NCI-H510A treated with DMSO at 0.1 percent for 48 hours (cell line): ENCODE measurements at places on chromosomes 6 and 20.

GRCh38 chr6:146613947-146614346 lies 15.2 kb downstream of the ADGB start:
- DNase-seq = no peak

DNA sequence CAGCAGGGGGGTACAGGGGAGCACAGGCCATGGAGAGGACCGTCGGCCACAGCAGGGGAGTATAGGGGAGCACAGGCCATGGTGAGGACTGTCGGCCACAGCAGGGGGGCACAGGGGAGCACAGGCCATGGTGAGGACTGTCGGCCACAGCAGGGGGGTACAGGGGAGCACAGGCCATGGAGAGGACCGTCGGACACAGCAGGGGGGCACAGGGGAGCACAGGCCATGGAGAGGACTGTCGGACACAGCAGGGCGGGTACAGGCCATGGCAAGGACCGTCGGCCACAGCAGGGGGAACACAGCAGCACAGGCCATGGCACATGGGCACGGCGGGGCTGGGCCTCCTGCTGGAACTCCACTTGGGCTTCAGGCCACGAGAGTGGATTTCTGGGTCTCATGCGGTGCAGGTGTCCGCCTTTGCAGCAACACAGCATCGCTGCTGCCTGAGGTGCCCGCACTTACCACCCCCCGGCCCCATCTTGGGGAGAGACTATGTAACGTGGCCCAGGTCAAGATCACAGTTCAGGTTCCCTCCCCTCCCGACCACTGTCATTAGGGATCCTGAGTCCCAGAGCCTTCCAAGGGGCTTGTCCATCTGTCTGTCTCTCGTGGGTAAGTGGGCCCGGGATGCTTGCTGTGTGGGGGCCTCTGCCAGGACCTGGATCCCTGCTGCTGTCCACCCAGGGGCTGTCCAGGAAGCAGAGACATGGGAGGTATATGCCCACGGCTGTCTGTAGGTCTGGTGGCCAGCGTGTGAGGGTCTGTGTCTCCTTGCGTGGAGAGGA lies 2.5 kb downstream of the NPBWR2 start:
- no peak for DNase-seq

GRCh38 chr6:142685852-142686506 lies 259.0 kb downstream of the HIVEP2 start:
- no peak for DNase-seq

GRCh38 chr6:30130887-30131862 lies 4.8 kb upstream of the TRIM40 start:
- peak; percentile 58 for DNase-seq

DNA sequence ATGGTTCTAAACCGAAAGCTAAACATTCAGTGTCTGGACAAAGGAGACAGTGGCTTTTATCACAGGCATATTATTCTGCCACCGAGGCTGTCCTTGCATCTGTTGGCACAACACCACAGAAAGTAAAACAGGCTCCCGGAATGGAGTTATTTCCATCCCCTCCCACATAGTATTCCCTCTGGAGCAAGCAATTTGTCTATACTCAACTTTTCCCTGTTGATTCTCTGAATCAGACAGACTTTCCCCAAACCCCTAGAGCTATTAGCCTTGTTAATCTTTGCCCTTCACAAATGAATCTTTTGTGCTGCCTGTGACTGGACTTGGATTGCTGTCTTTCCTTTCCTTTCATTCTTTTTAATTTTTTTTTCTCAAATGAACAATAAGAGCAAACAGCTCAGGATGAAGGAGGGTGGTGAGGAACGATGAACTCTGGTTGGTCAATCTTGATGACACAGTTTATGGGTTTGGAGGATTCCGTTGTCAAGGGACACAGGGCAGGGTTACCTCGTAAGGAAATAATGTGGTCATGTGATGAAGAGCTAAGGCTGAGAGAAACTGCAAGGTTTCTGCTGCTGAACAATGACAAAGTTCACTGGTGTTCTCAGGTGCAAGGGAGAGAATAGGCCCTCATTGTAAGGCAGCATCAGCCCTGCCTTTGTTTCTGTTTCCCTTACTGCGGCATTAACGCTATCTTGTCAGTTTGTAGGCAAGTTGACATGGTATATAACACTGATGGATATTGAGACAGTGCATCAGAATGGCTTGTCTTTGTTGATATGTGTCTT lies 275.0 kb upstream of the BMP2 start:
- no peak for DNase-seq

DNA sequence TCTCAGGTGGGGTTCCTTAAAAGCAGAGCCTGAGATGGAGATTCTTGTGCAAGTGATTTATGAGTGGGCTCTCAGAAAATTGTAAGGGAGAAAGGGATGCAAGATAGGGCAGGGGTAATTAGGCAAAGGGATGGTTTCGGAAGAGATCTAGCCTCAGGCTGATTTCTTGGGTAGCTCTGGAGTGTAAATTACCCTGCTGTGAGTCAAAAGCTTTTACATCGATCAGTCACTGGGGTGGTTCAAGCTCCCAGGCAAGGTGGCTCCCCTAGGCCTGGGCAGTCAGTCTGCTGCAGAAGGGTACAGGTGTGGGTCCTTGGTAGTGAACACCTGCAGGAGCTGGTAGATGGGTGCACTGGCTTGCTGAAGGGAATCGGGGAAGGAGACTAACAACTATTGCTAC lies 11.1 kb upstream of the PM20D2 start:
- no peak for DNase-seq

GRCh38 chr6:169880516-169880915 lies 129.1 kb downstream of the ERMARD start:
- no peak for DNase-seq

DNA sequence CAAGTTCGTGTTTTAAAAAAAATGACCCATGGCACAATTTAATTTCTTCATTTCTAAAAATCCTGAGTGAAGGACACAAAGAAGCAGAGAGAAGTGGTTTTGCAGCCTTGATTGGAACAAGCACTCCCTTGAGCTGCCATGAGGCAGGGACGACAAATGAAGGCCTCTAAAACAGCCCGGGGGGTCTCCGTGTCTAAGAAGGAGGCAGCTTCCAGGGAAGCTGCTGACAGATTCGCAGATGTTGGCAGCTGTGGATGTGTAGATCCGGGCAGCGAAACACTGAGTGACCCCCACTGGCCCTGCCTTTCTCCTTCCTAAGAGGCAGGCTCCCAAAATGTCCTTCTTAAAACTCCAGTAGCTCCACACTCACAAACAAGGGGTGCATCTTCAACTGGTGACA lies 9.6 kb upstream of the LBP start:
- DNase-seq = no peak

DNA sequence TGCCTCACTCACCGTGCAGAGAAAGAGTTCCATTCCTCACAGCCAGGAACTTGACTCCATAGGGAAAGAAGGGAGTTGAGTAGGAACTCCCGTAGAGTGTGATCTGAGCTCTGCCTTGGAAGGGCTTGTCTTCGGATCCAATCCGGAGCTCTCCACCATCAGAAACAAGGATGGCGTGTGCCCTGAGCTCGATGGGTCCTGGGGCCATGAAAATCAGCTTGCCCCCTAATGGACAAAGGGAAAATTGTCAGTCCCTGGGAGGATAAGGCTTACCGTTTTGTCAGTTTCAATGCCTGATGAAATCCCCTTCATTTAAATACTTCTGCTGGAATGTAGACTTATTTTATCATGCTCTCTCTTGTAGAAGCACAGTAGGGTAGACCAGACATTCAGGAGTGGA lies 153.3 kb downstream of the PKHD1 start:
- DNase-seq = peak; percentile 26

DNA sequence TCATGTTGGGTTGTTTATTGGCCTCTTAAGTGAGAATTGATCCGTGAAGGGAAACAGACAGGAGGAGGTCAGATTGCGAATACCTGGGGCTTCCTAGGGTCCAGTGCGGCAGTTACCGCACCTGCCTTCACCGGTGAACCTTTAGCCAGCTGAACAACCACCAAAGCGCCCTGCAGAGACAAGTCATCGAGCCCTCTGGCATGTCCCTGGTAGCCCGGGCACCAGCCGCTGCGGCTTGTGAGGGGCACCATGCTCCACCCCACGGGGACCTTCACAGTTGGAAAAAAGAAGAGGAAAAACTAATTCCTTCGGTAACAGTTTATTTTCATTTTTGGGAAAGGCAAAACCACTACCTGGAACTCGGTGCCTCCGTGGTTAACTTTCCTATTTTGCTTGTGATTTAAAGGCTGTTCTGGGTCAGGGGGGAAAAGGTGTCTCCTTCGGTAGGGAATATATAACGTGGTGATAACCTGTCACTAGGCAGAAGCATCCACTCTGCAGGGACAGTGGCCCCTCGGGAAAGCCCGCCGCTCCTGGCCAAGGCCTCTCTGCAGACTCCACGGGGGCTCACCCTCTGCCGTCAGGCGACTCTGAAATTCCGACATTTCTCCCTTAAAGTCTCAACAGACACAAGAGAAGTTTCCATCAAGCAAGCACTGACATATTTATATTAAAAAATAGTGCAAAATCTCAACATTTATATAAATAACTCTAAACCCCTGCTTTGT lies 30.7 kb upstream of the ZBP1 start:
- DNase-seq = no peak

DNA sequence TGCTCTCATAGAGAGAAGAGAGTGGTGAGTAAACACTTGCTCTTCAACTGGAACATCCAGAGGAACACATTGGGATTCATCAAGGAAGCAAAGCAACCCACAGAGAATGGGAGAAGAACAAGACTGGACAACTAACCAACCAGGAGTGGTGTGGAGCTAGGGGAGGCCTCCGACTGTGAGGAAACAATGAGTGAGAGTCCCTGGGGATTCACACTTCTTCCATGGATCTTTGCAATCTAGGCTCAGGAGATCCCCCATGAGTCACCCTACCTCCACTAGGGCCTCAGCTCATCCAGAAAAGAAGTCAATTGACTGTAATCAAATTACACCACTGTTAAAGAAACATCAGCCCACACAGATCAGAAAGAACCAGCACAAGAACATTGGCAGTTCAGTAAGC lies 42.3 kb upstream of the CLVS2 start:
- DNase-seq = no peak

DNA sequence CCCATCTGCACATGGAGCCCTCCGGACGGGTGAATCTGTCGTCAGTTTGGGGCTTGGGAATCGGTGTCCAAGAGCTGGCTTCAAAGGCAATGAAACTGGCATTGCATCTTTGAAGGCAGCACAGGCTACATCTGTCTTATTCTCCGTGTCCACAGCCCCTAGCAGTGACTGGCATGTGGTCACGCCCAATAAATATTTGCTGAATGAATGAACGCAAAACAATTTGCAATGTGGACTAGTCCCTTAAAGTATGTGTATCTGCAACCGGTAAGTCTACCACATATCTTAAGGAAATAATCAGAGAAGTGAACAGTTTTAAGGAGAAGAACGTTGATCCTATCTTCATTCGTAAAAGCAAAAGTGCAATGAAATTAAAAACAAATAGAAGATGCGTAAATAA lies 8.0 kb upstream of the PMEPA1 start:
- no peak for DNase-seq

DNA sequence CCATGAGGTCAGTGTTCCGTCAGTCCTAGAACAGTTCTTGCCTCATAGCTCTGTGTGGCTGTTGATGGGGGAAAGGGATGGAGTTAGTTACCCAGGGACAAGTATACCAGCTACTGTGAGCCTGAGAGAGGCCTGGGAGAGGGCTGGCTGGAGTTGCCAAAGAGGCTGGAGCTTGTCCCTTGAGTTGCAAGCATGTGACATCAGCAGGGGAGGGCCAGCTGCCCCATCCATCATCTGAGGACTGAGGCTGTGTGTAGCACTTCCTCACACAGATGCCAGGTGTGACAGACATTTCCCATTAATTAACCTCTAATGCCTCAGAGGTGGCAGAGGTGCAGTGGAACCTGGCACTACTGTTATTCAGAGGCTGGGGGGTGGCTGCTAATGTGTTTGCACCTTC lies 131.6 kb downstream of the PHACTR3 start:
- DNase-seq = no peak

DNA sequence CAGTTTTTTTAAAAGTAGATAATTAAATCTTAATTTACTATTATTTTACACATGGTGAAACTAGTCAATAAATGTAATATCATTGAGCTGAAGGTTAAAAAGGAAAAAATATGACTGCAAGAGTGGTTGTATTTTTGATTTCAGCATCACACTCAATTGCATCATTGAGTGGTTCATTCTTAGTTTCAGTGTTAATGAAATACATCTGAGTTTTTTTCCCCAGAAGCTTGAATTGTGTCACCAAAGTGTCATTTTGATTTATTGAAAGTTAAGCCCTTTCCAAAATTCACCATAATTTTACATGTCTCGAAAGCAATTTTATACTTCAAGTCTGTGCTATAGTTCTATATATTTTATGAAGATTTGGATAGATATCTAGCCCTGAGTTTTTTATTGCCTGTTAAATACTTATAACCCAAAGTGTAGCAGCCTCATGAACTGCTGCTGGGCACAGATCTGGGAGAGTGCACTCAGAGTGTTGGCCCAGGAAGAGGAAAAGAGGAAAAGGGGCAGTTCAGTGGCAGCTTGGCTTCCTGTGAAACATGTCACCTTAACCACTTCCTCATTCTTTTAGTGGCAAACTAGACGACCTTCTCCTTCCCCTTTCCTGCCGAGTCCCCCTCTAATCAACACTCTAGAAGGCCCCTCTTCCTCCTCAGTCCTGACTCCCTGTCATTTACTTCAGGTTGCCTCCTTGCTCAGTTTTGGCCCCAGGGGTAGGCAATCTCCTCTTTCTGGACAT lies 140.7 kb downstream of the ESR1 start:
- no peak for DNase-seq

- DNase-seq = no peak
These were observed at the start of gene TFAP2C for GRCh38 chr20:56628873-56629463. TFAP2C (plus strand) TSS chr20:56629306; CDS start chr20:56629545, 239 bp downstream.

- DNase-seq = peak; percentile 93
These were observed 45.3 kb upstream of the COL21A1 start for GRCh38 chr6:56292505-56293181.

- no peak for DNase-seq
These were observed 537 bp downstream of the PRR3 start for GRCh38 chr6:30557683-30557981.
